ENCODE measurements at places on chromosomes 2 and 18.
A peak's percentile ranks its signal among the peaks of the same experiment; 100 is the strongest.

GRCh38 chr2:96875498-96876268 is 5.8 kb upstream of the SEMA4C start:
- no peak for DNase-seq

GRCh38 chr2:23388756-23389514 is 4.0 kb downstream of the KLHL29 start:
- no peak for DNase-seq

DNA sequence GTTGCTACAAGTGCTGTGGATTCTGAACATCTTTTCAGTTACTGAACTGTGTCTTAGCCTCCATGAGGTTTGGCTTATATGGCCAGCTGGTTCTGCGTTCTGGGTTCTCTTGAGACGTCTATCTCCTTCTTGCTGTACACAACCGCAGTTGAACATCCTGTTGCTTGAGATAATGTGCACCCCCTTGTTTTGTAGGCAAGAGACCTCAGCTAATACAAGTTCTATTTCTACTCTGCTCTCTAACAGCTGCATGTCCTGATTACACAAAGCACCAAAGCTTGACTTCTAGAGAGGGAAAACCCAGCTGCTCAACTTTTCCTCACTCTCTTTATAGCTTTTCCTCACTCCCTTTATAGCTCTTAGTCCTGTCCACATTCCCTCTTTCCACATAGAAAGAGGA is 176.0 kb downstream of the LTBP1 start:
- no peak for DNase-seq

- DNase-seq, result no peak
Measured at GRCh38 chr2:197140045-197140444, 170.5 kb downstream of the ANKRD44 start.

DNA sequence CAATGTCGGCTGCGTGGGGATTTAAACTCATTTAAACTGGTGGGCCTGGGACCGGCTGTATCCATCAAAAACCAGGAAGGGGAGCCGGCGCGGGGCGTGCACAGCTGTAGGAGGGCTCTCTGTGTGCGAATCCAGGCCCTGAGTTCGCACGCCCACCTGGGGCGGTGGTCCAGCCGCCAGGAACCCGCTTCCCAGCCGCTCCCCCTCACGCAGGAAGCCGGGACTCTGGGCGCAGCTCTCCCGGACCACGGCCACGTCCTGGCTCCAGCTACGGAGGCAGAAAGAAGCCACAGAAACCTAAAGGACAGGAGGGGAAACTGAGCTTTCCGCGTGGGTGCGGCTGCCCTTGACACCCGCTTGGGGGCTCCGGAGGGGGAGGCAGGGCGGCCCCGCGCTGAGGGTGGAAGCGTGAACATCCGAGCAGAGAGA is 80.6 kb downstream of the GFPT1 start:
- no peak for DNase-seq

DNA sequence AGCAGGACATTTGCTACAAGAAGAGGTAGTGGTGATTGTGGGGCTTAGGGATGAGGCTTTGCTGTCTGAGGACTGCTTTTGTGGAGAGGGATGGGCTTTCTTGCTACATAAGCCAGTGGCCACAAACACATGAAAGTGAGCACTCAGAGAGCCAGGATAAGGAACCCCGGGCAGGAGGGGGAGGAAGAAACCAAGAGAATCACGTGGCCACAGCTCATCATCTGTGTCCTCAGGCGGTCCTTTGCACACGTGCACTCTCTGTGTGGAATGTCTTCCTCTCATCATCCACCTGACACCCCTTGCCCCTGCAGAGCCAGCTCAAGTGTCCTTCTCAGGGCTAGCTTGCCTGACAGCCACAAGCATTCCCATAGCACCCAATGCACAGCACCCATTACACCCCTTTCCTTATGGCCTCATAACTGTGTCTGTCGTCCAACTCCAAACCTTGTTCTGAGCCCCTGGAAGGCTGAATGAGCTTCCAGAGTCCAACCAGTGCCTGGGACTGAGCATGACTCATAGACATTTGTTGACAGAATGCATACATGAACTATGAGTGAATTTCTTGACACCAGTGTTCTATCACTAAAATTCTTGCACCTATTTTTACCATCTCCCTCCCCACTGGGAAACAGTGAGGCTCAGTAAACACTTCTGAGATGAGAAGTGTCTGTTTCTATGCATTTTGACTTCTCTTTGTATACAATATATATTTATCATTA is 398.3 kb downstream of the ALK start:
- DNase-seq, result peak; percentile 48

DNA sequence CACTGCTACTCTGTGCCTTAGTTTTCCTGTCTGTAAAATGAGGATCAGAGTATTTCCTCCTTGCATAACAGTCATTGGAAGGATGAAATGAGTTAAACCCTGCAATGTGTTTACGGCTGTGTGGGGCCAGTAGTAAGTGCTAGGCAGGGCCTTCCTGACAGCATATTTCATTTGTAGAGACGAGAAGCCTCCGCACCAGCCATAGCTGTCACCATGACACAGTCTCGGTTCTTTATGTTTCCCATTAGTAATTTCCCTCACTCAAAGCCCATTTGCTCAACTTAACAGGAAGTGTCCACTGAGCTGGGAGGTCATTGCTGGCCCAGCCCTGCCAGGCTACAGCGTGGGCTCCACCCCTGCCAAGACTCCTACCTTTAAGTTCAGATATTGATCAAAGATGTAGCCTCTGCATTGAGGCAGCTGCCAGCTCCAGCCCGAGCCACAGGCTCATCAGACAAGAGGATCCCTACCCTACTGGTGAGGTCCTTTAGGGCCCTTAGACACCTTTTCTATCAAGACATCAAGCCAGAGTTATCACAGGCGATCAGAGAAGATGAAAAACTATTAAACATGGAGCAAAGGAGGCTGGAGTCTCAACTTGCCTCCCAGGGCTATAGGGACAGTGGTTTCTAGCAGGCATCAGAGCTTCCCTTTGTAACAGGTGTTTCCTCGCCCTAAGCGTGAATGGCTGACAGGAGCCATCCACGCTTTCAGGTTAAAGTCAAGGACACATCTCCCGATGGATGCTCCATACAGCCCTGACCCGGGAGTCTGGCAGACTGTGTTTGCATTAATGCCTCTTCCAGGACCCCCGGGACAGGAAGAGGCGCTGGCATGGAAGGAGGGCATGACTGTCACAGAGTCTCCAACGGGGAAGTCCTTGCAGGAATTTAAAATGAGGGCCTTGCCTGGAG is 251.7 kb downstream of the NDUFA10 start:
- DNase-seq, result no peak

- no peak for DNase-seq
Measured at GRCh38 chr18:79685281-79685680, 5.7 kb downstream of the CTDP1 start.

- no peak for DNase-seq
Measured at GRCh38 chr2:156635646-156636045, 199.5 kb downstream of the GPD2 start.

DNA sequence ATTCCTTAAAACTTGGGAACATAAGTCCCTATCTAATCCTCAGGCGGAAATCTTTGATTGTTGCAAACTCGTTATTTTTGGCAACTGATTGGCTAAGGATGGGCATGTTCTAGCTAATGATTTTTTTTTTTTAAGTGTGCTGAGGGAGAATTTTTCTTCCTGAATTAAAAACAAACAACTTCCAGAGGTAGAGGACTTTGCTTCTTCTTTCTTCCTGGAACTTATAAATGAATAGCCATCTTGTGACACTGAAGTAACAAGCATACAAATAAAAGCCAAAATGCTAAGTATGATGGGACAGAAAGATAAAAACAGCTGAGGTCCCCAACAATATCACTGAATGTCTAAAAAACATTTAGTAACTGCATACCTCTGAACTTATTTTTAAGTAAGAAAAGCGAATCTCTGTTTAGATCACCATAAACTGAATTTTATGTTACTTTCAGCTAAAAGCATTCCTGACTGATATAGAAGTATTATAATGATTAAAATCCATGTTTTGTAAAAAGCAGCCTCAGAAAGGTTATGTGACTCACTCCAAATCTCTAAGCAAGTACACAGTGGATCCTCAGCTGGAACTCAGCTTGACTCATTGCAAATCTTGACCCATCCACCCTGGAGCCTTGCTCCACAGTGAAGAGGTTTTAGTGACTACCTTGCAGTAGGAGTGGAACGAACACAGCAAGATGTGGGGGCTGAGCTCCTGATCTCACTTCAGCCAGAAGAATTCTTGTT is 344.4 kb downstream of the CLIP4 start:
- DNase-seq, result peak; percentile 21

DNA sequence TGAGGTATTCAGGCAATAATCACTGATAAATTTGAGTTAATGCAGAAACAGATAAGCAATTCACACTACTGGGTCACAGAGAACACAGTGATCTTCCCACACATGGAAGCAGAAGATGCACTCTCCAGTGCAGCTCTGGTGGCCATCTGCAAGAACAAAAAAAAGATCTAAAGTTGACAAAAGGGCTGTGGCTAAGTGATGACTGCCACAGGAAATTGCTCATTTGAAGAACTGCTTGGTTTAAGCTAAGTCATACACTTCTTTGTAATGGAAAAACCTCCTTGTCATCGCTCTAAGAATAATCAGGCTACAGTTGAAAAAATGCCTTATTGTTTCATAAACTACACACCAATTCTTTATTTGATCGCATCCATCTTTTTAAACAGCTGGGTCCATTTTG is 115.1 kb downstream of the DTNB start:
- DNase-seq, result peak; percentile 57

DNA sequence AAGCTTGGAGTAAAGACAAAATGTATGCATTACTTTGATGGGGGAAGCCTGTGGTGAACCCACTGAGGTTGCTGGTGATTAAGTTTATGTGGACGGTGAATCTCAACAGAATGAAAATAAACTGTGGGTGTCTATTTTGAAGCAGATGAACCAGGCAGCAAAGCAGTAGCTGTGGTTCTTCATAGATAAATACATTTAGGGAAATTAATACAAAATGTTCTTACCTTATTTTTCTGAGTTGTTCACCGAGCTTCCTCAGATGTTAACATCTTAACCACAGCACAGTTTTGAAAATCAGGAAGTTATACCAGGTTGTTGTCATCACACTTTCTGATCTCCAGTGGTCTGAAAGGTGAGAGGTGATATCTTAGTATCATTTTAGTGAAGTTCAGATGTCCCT is 53.9 kb downstream of the NCK2 start:
- DNase-seq, result no peak

- no peak for DNase-seq
Measured at GRCh38 chr2:131126436-131126835, 21.3 kb downstream of the PLEKHB2 start.

GRCh38 chr18:42338683-42339082 is 383.6 kb downstream of the PIK3C3 start:
- peak; percentile 97 for DNase-seq

GRCh38 chr2:8609357-8609811 is 72.5 kb upstream of the ID2 start:
- DNase-seq, result peak; percentile 69

- DNase-seq, result no peak
Measured at GRCh38 chr2:173986805-173987204, 21.6 kb upstream of the SP3 start.

- no peak for DNase-seq
Measured at GRCh38 chr2:200081811-200082210, 126.4 kb downstream of the MAIP1 start.

DNA sequence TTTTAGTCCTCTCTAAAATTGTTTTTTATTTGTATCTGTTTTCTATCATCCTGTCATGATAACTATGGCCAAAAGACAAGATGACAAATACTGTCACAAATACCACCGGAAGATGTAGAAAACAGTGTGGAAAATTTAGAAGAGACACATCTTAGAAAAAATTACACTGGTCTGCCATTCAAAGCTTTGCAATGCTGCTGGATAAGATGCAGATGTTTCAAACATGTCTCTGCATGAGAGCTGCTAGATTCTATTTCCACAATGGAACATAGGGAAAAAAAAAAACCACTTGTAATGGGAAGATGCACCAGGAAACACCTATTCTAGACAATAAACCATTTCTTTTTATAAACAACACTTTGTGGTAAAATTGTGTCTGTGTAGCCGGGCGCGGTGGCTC is 5.8 kb upstream of the TAF1B start:
- no peak for DNase-seq

DNA sequence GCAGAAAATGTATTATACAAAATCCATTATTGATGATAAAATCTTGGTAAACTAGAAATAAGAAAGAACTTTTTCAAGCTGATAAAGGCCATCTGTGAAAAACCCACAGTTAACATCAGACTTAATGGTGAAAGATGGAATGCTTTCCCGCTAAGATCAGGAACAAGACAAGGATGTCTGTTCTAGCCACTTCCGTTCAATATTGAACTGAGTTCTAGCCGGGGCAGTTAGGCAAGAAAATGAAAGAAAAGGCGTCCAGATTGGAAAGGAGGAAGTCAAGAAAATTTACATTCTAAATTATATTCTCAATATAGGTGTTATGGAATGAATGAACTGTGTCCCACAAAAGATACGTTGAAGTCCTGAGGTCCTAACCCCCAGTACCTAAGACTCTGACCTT is 39.1 kb upstream of the DTNB start:
- DNase-seq, result no peak

- no peak for DNase-seq
Measured at GRCh38 chr18:24111936-24112335, 26.9 kb upstream of the CABYR start.

DNA sequence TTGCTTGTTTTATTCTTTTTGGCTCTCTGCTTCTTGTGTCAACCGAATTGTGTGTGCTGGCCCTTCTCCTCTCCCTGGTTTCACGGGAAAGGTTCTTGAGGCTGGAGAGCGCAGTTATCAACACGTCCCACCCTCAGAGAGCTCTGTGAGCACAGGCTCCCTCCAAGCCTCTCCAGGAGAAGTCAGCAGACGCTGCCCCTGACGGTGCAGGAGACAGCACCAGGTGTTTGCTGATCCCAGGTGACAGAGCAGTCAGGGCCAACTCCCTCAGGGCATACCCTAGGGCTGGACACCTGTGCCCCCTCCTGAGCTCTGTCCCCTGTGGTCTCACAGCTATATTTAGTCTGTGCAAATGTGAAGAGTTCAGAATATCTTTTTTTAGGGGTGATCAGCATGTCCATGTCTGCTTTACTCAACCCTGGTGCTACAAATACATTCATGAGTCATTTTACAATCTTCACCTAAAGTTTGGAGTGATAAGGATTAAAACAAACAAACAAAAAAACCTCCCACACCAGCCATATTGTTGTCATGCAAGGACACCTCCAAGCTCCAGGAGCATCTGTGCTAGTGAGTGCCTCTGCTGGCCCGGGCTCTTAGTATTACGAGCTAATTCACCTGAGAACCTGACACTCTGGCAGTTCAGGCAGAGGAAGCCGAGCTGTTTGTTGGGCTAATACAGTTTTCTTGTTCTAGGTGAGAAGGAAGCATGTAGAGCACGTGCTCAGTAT is 65.9 kb upstream of the TMEM200C start:
- DNase-seq, result no peak

DNA sequence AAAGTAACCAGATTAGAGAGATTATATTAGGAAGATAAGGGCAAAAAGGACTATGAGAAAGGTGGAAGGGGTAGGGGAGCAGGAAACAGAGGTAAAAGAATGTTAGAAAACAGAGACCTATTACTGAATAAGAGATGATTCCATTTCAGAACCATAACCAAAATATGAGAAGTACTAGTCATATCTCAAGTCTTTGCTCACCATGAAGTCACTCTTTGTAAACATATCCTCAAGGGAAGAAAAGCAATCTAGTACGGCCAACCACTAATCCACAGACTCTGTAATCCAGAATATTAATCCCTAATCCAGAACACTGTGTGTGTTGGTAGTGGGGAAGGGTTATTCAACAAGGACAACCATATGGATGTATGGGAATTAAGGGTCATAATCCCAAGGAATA is 92.0 kb downstream of the CDCA7 start:
- no peak for DNase-seq

- DNase-seq, result peak; percentile 35
Measured at GRCh38 chr2:69222953-69223658, 163.9 kb downstream of the GFPT1 start.

GRCh38 chr2:168434146-168434545 is 21.9 kb upstream of the CERS6 start:
- no peak for DNase-seq
